ENCODE measurements at places on chromosomes 3 and 15.

DNA sequence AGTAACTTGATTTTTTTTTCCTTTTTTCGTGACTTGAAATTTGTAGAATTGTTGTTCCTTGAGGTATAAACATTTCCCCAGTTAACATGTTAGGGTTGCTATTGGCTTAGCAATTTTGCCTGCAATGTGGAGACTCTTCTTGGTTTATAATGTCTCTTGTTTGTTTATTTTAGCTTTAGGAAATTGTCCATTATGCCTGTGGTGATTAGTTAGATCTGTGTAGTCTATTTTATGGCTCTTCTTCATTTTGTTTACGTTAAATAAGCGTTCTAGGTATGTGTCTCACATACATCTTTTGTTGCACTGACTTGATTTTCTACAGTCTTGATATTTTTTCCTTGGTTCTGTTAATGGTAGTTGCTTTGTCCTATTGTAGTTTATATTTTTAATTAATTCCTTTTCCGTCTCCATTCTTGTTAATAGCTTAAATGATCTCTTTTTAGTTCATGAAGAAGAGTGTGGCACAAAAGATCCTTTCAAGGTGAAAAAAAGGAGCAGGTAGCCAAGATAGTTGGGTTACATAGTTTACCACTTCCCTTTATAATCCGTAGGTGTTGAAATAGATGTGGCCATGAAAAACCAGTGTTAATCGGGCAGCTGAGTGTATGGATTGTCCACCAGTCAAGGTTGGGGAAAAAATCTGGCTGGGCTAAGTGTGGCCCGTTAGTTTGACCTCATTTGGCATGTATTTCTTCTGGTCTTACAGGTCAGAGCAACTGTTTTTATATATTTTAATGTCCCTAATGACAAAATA lies 12.1 kb downstream of the IQGAP1 start:
- DNase-seq, result no peak

GRCh38 chr15:100672959-100673358 lies 70.6 kb downstream of the ASB7 start:
- DNase-seq, result no peak

DNA sequence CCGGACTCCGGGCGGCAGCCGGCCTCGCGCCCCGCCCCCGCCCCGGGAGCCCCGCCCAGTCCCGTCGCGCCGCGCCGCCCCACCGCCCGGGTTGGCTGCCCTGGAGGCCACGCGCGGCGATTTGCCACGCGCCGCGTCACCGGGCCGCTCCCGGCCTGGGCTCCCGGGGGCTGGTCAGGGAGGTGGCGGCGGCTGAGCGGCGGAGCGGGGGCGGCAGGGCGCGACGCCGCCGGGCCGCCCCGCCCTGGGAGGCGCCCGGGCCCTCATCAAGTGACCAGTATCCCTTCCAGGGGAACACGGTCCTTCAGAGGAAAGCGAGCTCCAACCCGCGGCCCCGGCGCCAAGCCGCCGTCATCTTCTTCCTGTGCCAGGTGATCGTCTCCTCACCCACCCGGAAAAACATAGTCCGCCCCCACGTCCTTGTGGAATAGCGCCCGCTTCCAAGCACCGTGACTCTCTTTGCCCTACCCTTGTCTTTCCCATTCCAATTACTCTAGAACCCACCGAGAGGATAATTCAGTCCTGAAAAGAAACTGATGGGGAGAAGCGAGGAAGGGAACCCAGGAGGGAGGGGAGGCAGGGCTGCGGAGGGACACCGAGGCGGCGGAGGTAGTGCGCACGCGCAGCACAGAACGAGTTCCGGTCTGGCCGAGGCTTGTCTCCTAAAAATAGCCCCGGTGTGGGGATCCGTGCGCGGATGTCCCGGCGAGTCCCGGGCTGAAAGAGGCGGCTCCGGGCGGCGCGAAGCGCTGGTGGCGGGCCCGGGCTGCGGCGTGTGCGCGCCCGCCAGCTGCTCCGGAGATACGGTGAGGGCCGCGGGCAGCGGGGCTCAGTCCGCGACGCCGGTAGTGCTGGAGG lies at the start of gene MEF2A:
MEF2A (plus strand) TSS at position 686 of the 858 bp plus-strand sequence. CDS start 67,136 bp downstream, outside the sequence.
- peak; percentile 90 for DNase-seq

GRCh38 chr3:185959609-185960521 lies 22.1 kb upstream of the TRA2B start:
- no peak for DNase-seq

GRCh38 chr3:129936757-129937156 lies 37.8 kb upstream of the TRH start:
- DNase-seq, result no peak

GRCh38 chr15:62457100-62457499 lies 292.0 kb upstream of the C2CD4B start:
- DNase-seq, result no peak

DNA sequence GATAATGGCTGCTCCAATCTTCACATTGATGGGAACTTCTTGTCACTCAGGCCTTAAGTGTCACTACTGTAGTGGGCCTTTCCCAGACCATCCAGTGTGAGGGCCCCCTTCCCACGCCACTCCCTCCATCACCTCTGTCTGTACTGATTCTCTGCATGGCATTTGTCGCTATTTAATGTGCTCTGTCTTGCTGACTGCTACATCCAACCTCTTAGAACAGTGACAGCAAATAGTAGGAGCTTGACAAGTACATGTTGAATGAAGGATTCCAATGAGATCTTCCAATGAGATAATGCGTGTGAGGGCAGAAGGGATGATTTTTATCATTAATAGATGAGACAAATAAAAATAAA lies 5.6 kb upstream of the CCR9 start:
- DNase-seq, result no peak

- no peak for DNase-seq
Observed at GRCh38 chr3:43024181-43024885, 45.2 kb downstream of the GASK1A start.

- DNase-seq, result no peak
Observed at GRCh38 chr3:17985658-17986347, 243.4 kb upstream of the TBC1D5 start.

- DNase-seq, result no peak
Observed at GRCh38 chr15:50940506-50940905, 32.0 kb downstream of the AP4E1 start.

GRCh38 chr3:190497811-190498210 lies 16.1 kb upstream of the IL1RAP start:
- DNase-seq, result no peak

- DNase-seq, result no peak
Observed at GRCh38 chr3:65639444-65639843, 399.3 kb downstream of the MAGI1 start.

- DNase-seq, result no peak
Observed at GRCh38 chr3:184741798-184742675, 30.2 kb upstream of the MAGEF1 start.

- DNase-seq, result no peak
Observed at GRCh38 chr3:46188708-46189107, 19.4 kb downstream of the CCR1 start.

- no peak for DNase-seq
Observed at GRCh38 chr3:14533457-14533958, 6.6 kb downstream of the GRIP2 start.

DNA sequence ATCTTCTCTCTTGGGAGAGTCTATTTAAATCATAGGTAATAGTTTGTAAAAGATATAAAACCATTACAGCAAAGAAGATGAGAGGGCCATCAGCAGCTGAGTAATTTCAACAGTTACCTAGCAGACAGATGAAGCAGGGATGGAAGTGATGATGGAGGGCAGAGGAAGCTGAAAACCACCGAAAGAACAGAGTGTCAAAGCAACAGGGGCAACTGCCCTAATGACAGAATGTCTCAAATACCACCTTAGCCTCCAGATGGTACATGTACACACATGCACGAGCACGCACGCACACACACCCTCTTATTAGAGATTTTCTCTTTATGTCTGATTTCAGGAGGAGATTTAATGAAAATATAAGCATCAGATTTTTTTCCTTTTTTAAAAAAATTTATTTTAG lies 64.5 kb downstream of the NEDD4 start:
- no peak for DNase-seq

- DNase-seq, result no peak
Observed at GRCh38 chr3:96657710-96658109, 156.7 kb upstream of the EPHA6 start.

DNA sequence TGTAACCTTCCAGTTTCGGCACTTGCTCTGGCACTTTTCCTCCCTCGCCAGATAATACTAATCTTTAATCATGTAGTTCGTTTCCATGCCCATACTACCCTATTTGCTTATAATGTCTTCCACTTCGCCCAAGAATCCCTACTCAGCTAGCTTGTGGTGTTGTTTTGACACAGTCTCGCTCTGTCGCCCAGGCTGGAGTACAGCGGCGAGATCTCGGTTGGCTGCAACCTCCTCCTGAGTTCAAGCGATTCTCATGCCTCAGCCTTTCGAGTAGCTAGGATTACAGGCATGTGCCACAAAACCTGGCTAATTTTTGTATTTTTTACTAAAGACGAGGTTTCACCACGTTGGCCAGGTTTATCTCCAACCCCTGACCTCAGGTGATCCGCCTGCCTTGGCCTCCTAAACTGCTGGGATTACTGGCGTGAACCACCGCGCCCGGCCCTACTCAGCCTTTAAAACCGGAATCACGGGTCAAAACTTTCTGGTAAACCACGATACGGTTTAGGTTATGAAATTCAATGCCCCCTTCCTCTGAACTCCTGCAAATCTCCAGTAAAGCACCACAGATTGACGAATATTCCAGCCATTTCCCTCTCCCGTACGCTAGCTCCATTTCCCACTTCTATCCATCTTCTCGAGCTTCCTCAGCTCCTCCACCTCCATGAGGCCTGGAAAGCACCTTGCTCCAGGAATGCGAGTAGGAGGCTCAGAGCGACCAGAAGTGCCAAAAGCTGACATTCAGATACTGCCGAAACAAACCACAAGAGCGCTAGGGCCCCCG lies 878 bp upstream of the RAD51 start:
- no peak for DNase-seq

DNA sequence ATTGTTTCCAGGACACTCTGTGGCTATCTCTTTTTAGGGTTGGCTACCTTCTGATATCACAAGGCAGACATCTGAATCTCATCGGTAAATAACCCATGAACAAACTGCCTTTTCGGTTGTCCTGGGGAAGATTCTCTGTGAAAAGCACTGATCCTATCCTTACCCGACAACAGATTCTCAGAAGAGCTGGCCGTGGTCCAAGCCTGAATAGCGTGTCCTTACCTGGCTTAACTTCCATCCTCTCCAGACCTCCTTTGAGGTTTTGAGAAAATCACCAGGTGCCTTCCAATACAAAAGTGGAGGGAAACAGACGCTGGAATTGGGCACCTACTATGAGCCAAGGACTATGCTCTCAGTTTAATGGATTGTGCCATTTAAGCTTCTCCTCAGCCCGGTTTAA lies 87.4 kb upstream of the ARHGEF3 start:
- DNase-seq, result no peak

GRCh38 chr15:46265664-46266347 lies 631.0 kb downstream of the SQOR start:
- DNase-seq, result no peak

GRCh38 chr15:50232791-50233190 lies 32.7 kb downstream of the HDC start:
- DNase-seq, result no peak

GRCh38 chr15:35078221-35078915 lies 6.7 kb downstream of the NANOGP8 start:
- DNase-seq, result no peak

- no peak for DNase-seq
Observed at GRCh38 chr3:24828551-24828950, 333.9 kb upstream of the THRB start.

- DNase-seq, result no peak
Observed at GRCh38 chr3:84074767-84075166, 884.0 kb upstream of the CADM2 start.

GRCh38 chr3:24272875-24273274 lies 221.8 kb downstream of the THRB start:
- DNase-seq, result no peak

GRCh38 chr15:76380249-76380648 lies 43.7 kb downstream of the ISL2 start:
- no peak for DNase-seq

DNA sequence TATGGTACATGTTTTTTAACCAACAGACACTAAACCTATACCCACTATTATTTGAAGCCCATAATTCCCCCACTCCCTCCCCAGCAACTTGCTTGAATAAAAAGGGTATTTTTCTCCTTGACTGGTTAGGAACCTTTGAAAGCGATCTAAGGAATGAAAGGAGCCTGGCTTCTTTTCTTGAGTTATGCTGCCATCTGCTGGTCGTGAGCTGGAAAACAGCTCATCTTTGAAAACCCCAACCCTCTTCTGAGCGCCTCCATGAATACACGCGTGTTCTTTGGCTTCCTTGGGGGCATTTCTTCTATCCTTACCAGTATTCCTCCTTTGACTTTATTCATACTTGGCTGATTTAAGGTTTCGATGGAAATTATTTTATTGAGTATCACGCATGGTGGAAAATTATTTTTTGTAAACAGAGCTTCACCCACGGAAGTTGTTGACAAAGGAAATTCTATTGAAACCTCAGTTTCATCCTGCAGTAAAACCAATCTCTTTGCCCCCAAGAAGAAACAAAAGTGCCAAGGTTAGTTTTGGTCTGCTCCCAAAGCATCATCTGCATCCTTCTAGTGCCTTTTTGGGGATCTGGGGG lies 171.6 kb downstream of the SV2B start:
- no peak for DNase-seq

DNA sequence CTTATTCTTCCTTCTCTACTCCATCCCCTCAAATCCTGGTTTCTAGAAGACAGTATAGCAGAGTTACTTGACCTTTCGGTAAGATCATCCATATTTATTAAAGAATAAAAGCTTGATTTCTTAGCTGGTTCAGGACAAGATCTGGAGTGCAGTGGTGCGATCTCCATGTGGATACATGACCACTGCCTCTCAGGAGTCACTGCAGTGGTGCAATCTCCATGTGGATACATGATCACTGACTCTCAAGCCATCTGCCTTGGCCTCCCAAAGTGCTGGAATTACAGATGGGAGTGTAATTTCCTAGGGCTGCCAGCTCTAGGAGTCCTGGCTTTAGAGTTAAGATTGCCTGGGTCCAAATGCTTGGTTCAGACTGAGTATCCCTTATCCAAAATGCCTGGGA lies 16.5 kb downstream of the LARP6 start:
- no peak for DNase-seq

GRCh38 chr3:8539419-8539818 lies 37.8 kb downstream of the LMCD1 start:
- no peak for DNase-seq

DNA sequence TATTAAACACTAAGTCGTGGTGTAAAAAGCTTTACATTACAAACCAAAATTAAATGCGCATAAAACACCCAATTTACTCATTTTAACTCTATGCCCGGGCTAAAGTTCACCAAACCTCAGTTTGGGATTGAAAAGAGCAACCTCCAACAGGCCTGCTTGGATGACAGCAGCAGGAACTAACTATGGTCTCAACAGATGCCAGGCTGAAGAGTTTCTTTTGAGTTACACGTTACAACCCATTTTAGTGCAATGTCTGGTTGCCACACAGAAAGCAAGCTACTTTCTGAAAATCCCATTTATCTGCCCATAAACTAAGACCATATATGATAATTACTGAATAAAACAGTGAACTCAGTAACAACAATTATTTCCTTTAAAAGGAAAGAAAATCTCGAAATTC lies 2.2 kb downstream of the SATB1 start:
- no peak for DNase-seq
